Hematopoietic multipotent progenitor cell treated with erythropoietin and hydrocortisone succinate and interleukin-3 and kit ligand, for 17 days (in vitro differentiated cells): ENCODE measurements at places on chromosomes 16 and 17.

DNA sequence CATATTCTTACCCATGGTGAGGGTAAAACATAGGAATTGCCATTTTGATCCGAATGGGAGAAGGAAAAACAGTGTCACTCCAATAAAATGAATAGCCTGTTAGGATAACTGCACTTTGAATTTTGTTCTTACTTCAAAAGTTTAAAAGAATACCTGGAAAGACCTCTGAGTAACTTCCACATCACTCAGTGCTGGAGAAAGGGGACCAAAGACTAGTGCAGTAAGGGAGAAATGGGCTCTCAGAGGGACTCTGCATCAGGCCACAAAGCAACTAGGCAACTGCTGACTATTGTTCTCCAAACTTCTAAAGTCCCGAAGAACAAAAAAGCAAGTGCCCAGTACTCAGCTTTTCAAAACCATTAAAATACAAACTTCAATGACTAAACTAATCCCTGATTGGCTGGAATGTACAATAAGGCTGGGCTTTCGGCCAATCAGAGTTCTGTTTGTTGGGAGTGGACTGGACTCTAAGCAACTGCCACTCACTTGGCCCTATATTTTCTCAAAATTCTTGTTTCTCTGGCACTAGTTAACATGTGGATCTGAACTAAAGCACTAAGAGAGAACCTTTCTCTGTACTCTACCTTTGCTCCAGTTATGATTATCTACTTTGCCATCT, 6.2 kb downstream of the DNAJC7 start:
- DNase-seq: no peak

- no peak for DNase-seq
Observed at GRCh38 chr17:61663310-61663709, 72.3 kb upstream of the NACA2 start.

GRCh38 chr16:88646345-88647034, 4.4 kb downstream of the CYBA start:
- no peak for DNase-seq

- no peak for DNase-seq
Observed at GRCh38 chr17:8728251-8728938, 16.2 kb downstream of the CCDC42 start.

DNA sequence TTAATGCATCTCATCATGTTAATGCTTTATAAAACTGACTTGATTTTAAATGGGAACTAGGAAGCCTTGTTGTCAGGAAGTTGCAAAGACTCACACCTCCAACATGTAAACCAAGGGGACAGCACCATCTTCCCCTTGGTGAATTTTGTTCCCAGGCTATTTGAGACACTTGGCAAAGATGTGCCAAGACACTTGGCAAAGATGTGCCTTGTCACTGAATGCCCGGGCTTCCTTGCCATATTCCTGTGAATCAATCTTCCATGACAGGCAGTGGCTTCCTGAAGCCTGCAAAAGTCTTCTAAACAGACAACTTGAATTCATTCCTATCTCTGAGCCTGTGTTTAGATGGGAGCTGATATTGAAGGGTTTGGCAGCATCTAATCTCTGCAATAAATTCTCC, 465.4 kb upstream of the C16orf82 start:
- DNase-seq: no peak

GRCh38 chr16:49283376-49284049, 1.9 kb upstream of the CBLN1 start:
- no peak for DNase-seq

GRCh38 chr17:81703747-81704654, 834 bp downstream of the MRPL12 start:
- DNase-seq: no peak

DNA sequence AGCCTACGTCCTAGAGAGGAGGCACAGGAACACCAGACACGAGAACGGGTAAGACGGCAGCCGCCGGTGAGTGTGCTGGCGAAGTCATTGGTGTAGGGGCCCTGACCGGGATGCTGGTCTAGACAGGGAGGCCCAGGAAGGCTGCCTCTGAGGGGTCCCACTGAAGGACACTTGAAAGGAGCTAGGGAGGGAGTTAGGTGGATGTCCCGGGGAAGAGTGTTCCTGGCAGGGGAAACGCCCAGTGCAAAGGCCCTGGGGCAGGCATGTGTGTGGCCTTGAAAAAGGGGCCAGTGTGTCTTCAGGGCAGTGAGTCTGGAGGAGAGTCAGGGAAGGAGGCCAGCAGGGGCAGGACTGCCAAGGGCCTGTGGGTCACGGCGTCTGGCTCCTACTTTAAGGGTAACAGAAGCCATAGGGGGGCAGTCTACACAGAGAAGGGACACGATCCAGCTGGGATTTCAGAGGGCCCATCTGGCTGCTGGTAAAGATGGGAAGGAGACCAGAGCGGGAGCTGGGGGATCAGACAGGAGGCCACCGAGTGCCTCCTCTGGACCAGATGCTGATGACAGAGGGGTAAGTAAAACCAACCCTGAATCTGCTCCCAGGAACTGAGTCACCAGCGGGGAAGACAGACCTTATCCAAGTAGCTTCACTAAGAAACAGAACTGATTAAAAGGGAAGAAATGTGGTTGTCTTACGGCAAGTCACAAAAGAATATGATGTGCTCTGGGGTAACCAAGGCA, 115.9 kb downstream of the LITAF start:
- no peak for DNase-seq

DNA sequence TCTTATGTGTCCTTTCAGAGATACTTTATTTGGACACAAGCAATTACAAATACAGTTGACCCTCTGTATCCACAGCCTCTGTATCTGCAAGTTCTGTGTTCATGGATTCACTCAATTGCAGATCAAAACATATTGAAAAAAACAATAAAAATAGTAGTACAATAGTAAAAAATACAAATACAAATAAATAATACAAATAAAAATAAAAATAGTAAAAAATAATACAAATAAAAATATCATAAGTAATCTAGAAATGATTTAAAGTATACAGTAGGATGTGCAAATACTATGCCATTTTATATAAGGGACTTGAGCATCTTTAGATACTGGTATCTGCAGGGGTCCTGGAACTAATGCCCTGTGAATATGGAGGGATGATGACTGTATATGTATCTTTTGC, 47.4 kb upstream of the WSB1 start:
- no peak for DNase-seq

DNA sequence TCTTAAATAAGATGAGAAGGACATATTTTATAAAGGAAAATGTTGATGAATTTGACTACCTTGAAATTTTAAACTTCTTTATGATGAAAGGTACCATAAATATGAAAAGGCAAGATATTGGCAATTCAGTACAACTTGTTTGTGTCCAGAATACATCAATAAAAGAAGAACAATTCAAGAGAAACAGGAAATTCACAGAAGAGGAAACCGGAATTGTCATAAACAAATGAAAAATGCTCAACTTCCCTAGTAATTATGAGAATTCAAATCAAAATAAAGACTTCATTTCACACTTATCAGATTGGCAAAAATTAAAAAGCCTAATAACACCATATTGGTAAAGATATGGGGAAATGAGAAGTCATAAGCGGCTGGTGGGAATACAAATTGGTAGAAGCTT, 54.3 kb downstream of the WSB1 start:
- DNase-seq: no peak

DNA sequence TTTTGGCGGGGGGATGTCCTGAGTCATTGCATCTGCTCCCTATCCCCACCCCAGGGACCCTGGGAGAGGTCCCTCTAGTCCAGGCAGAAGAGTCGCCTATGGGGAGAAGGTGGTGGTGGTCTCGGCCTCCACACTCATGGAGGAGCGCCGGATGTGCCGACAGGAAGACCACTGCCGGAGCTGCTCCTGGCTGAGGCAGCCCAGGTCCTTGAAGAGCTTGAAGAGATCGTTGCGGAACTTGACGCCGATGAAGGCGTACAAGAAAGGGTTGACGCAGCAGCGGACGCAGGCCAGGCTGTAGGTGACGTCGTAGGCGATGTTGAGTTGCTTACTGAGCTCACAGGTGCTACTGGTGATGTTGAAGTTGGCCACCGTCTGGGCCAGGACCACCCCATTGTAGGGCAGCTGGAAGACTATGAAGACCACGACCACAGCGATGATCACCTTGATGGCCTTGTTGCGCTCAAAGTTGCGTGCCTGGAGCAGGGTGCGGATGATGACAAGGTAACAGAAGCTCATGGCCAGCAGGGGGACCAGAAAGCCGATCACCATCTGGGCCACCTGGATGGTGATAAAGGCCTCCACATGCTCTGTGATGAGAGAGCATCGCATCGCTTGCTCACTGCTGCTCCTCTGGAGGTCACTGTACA, 10.5 kb downstream of the CCR7 start:
- DNase-seq: no peak

DNA sequence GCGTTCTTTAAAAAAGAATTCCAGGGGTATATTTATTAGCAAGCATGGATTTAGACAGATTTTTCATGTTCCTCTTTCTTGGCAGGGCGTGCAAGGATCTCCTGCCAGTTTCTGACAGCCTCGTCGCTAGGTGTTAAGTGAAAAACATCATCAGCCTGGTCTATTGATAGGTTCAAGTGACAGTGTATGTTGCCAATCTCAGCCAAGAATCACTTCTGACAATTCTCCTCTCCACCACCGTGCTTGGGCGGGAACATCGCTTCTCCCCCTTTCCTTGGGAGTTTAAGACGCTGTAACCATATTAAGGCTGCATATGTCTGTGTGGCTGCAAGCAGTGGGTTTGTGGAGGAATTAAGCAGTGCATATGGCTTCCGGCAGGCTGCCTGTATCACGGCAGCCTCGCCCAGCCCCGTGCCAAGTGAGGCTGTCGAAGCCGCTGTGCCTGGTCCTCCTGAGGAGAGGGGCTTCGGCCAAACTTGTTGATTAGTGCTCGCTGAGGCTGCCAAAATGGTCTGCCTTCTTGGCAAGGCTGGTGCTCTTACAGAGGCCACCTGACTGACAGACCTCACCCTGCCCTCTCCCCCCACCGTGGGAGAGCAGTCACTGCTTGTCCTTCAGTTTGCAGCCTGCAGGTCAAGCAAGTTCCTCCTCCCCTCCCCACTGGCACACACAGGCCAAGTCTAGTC, 132.2 kb upstream of the MPHOSPH6 start:
- no peak for DNase-seq

- DNase-seq: peak; percentile 74
Observed at GRCh38 chr17:50087246-50087911, 7.8 kb upstream of the PDK2 start.

- no peak for DNase-seq
Observed at GRCh38 chr16:8620535-8620934, 963 bp upstream of the METTL22 start.

DNA sequence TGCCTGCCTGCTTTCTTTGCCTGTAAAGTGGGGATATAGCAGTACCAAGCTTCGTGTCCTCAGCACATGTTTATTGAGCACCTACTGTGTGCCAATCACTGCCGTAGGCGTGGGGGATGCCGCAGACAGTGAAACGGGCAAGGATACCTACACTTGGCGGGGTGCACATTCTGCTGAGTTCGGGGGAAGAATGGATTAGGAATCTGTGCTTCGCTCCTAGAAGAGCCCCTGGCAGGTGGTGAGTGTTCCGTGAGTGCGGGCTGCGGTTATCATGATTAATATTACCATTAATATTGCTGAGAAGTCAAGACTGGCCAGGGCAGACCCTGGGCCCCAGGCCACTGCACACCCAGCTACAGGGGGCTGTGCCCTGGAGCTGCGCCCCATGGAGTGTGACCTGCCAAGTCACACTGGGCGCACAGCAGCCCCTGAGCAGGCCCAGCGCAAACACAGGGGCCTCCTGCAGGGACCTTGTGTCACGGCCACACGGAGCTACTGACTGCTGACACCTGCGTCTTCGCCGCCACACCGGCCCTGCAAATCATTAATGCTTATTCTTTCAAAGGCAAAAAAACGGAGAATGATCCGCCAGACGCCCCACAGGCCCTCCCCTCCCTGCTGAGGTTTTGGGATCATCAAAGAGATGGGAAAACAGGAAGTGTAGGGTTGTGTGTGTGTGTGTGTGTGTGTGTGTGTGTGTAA, 213.4 kb upstream of the GSE1 start:
- DNase-seq: no peak

GRCh38 chr17:80068301-80069222, 32.1 kb downstream of the CCDC40 start:
- no peak for DNase-seq

GRCh38 chr16:86575095-86575685, 3.2 kb upstream of the FOXL1 start:
- no peak for DNase-seq

DNA sequence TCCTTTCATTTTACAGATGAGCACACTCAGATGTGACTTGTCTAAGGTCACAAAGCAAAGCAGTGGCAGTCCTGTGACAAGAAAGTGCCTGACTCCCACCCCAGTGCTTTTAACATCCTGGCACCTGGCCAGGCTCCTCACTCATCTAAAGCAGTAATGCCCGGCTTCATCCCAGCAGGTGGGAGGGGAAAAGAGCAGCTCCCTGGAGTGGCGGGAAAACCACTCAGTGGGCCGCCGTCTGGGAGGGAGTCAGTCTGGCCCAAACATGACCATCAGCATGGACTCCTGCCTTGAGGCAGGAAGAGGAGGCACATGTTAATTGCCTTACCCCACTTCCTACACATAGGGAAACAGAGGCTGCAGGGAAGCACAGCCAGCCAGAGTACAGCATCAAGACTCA, 2.6 kb downstream of the PCGF2 start:
- no peak for DNase-seq

GRCh38 chr17:4393806-4394205, 27.3 kb upstream of the UBE2G1 start:
- DNase-seq: no peak

- no peak for DNase-seq
Observed at GRCh38 chr16:72072514-72073342, 9.7 kb downstream of the HPR start.

- DNase-seq: no peak
Observed at GRCh38 chr16:66824006-66824405, 6.8 kb downstream of the NAE1 start.

DNA sequence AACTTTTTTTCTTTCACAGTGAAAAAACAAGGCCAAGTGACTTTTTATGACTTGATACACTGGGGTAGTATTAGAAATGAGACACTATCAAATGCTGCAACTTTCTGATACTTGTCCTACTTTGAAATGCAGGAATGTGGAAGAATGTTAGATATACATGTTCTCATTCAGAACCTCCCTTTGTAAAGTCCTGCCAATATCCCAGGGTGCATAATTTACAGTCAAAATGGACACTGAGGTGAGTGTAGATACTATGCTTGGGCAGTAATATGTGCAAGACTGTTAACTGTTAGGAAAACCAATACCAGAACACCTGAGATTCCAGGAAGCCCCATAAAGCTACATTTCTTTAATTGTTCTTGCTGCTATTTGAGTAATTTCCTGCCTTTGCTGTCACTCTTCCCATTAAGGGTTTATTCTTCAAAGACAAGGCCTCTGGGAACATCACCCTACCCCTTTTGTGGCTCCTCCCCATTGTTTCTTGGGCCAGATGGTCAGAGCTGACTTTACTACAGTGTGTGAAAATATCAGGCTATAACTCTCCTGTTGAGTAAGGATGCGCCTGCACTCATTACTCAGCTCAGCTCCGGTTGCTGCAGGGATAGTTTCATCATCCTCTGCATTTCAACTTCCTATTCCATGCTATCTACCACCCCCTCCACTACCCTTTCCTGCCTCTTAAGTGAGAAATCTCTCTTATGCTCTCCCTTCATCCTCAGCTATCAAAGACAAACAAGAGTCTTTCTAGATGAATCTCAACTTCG, 48.7 kb downstream of the TMEM100 start:
- no peak for DNase-seq
